ENCODE measurements at places on chromosomes 12 and 14.

- no peak for DNase-seq
These were observed 26.8 kb upstream of the CKAP4 start for GRCh38 chr12:106274575-106275121.

DNA sequence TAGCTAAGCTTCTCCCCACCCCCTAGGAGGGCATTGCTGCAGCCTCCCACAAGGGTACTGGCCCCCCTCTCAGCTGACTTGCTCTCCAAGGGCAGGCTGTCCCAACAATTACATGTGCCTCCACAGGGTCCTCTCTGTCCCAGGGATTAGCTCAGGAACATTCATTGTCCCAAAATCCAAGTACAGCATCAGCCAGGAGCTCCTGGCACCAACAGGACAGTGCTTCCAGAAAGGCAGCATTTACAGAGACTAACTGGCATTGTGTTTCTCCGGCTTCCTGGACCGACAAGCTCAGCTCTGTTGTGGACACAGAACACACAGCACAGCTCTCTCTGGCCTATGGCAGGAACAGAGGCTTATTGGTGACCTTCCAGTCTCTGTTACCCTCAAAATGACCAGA is 21.7 kb downstream of the ABCD4 start:
- DNase-seq = no peak

DNA sequence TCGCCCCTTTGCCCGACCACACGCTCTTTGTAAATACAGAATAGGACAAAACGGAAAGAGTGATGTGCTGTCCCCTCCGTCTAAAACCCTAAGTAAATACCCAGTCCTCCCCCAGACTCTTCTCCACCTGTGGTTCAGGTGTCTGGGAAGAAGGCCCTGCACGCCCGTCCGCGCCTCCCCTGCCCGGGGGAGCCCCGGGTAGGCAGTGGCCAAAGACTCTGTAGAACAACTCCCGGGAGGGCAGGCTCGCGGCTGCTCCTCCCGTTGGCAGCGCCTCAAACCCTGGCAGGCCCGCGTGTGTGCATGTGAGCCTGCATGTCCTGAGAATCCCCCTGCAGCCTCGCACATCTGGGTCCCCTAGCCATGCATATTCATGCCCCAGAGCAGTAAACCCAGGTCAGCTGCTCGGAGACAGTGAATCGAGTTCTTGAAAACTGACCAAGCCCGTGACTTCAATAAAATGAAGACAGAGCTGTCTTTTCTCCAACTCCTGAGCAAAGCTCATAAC is 165.8 kb downstream of the MON2 start:
- DNase-seq = no peak

- peak; percentile 81 for DNase-seq
These were observed 204.3 kb downstream of the PPM1H start for GRCh38 chr12:62730649-62731048.

DNA sequence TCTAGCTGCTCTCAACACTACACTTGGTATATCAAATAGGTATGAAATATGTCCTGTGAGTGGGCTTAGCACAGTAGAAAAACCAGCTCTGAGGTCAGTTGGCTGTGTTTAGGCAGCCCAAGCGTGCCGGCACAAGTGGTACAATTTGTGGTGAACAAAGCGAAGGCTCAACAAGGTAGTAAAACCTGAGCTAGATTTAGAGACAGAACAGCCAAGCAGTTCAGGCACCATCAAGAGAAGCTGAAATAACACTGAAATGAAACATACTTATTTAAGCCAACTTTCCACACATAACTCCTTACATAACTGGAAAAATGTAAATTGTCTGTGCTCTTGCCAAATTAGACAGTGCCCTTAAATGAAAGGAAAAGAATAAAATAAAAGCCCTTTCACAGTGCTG is 596.8 kb upstream of the FBXO33 start:
- no peak for DNase-seq

DNA sequence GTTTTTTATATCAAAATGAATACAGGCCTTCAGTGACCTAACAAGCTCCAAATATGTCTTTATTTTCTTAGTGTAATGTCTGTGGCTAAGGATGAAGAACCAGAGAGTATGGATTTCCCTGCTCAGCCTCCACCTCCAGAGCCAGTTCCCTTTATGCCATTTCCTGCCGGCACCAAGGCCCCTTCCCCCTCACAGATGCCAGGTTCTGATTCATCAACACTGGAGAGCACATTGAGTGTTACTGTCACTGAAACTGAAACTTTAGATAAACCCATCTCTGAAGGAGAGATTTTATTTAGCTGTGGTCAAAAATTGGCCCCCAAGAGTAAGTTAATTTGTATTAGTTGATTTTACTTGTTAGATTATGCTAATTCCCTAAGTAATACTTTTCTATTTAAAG is 61.0 kb downstream of the KIAA0586 start:
- DNase-seq = peak; percentile 49

GRCh38 chr14:30957813-30958370 is 67.6 kb upstream of the AP4S1 start:
- no peak for DNase-seq

GRCh38 chr12:116959845-116960514 is 49.2 kb downstream of the FBXW8 start:
- DNase-seq = no peak

- DNase-seq = peak; percentile 46
These were observed 236.2 kb upstream of the KRR1 start for GRCh38 chr12:75747572-75748021.

GRCh38 chr12:90333939-90334338 is 621.0 kb downstream of the CCER1 start:
- DNase-seq = peak; percentile 82

- DNase-seq = no peak
These were observed 42.9 kb upstream of the VRK1 start for GRCh38 chr14:96754162-96754844.

DNA sequence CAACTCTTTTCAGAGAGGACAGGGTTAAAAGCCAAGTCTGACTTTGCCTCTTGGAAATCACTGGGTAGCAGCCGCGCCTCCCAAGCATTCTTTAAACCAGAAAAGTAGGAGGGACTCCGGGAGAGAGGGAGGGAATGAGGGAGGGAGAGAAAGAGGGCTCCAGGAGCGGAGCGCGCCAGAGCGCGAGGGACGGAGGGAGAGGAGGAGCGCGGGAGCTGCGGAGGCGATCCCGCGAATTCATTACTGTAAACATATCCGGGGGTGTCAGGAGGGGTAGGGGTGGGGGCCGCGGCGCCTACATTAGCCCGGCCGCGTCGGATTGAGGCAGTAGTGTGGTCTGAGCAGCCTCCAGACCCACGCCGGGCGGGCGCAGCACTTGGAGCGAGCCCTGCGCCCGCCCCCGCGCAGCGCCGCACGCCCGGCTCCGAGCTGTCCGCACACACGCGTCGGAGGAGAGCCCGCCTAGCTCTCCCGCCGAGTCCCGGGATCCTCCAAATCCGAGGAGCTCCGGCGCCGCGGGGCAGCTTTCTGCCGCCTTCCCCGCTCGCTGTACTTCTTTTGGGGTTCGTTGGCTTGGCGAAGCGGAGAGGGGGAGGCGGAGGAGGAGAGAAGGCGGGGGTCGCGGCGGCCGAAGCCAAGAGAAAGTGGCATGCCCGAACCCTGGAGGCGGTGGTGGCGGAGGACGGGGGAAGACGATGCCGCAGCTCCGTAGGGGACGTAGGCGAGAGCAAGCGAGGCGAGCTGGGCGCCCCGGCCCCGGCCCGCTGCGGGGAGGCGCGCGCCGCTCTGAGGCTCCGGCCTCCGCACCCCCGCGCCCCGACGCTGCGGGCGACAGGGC is 3.3 kb downstream of the FLRT2 start:
- DNase-seq = peak; percentile 77

DNA sequence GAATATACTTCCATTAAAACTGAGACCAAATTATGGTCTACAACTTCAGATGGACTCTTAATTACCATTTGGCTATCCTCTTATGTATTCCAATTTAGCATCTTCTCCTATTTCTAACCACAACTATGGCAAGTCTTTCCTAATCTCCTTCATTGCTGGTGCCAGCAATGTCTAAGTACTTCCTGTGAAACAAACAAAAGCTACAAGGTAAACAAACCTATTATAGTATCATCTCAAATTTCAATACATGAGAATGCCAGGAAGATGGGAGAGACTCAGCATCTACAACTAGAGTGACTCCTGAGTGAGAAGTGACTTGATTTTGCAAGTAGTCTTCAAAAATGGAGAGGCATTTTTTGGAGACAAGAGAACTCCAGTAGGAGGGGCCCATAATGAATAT is 202.9 kb upstream of the ATXN7L3B start:
- no peak for DNase-seq

DNA sequence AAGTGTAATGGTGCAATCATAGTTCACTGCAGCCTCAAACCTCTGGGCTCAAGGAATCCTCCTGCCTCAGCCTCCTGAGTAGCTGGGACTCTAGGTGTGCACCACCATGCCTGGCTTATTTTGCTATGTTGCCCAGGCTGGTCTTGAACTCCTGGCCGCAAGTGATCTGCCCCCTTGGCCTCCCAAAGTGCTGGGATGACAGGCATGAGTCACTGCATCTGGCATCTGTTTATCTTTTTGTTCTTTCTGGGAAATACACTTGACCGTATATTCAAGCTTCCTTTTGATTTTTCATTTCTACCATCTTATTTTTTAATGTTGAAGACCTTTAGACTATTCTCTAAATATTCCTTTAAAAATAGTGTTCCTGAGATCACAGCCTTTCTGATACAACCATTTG is 82.4 kb upstream of the OSBPL8 start:
- DNase-seq = no peak

DNA sequence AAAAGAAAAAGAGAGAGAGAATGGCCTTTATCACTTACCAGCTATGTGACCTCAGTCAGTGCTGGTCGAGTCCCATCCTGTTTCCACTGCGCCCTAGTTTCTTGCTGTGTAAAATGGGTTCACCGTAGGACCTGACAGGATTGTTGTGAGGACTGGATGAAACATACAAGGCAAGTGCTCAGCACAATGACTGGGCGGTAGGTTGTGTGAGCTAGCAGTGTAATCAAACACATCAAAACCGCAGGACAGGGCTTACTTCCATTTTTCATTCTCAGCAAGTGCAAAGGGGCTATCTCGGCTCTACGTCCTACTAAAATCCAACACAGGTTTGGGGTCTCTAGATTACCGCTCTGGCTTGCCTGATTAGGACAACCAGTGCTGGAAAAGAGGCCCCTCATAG is 36.4 kb upstream of the ATXN2 start:
- DNase-seq = no peak

- DNase-seq = no peak
These were observed 1.2 kb upstream of the FKBP4 start for GRCh38 chr12:2793561-2793960.

DNA sequence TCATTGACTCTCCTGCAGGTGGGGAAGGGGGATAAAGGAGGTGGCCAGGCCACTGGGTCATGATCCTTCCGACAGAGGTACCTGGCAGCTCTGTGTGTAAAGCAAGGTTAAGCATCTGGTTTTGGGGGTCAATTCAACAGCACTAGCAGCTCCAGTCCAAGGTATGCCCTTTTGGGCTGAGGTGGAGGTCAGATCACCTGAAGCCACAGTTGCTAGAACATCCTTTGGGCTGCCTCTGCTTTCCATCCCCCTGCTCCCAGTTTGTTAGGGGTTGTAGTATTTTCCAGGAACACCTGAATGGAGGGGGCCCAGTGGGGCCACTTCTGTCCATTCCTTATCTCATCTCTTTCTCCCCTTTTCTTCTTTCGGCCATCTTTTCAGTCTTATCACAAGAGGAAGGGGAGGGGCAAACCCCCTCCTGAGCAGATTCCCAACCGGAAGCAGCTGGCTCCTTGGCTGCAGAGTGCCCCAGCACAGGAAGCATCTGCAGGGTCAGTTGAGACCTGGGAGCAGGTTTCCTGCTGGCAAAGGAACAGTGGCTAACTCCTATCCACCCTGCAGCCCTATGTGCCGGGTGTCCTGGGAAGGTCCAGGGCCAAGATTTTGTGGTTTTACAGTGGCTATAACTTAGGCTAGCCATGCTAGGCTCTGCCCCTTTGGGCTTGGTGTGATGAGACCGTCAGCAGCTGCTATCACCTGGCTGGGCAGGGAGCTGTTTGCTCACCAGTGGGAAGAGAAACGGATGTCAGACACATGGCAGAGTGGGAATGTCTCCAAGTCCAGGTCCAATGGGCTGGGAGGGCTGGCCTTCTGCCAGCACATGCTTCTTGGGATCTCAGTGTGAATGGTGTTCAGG is 40.2 kb downstream of the SH2B3 start:
- no peak for DNase-seq

GRCh38 chr12:63841571-63841970 is 2.9 kb upstream of the SRGAP1 start:
- no peak for DNase-seq

DNA sequence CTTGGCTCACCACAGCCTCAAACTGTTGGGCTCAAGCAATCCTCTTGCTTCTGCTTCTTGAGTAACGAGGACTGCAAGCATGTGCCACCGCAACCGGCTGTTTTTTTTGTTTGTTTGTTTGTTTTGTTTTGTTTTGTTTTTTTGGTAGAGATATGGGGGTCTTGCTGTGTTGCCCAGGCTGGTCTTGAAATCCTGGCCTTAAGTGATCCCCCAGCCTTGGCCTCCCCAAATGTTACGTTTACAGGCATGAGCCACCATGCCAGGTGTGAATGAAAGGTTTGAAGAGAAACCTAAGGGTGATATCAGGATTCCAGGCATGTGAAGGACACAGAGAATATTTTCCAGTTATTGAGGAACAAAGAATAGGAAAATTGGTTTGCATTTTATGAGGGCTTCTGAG is 45.0 kb downstream of the ANO6 start:
- no peak for DNase-seq

- DNase-seq = peak; percentile 5
These were observed 5.7 kb downstream of the FAM177A1 start for GRCh38 chr14:35051796-35052195.

GRCh38 chr12:116664085-116664484 is 73.8 kb downstream of the SPRING1 start:
- no peak for DNase-seq

DNA sequence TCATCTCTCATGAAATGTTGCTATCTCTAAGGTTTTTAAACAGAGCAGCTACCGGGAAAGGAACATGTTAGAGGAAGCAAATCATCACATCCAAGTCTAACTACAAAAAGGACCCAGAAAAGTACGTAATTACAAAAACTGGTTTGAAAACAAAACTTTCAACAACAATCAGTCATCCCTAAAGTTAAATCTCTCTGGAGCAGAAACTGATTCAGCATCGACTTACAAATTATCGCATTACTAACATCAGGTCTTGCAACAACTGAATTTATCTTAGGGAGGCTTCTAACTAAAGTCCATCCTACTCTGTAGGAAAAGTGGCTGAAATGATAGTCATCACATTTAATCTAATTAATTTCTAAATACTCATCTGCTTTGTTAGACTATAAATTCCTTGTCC is 137.0 kb downstream of the MED13L start:
- no peak for DNase-seq

Measured in brain microvascular endothelial cell (primary cell).